ENCODE measurements at places on chromosomes 5 and 9.
A peak's percentile ranks its signal among the peaks of the same experiment; 100 is the strongest.

DNA sequence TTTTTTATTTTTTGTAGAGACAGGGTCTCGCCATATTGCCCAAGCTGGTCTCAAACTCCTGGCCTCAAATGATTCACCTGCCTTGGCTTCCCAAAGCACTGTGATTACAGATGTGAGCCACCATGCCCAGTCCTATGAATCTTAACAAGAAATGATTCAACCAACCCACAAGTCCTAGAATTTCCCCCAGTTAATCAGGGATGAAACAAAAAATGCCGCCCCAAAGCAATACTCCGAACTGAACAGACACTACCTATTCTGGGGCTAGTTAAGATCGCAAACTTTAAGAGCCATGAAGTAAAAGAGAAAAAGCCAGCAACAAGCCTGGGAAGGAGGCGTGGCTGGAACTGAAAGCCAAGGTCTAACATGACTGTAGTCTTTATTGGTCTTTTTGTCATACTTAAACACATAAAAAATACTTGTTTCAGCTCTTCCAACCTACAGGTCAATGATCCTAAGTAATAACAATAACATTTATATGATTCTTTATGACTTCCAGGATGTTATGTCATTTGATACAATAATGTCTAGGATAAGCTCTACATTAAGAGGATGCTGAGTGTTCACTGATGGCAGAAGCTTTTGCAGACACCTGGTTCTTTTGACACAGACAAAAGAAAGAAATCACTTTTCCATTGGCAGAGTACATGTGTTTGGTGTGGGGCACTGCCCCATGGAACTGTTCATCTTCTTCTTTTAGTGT, 361.1 kb upstream of the TLE4 start:
- DNase-seq = no peak

DNA sequence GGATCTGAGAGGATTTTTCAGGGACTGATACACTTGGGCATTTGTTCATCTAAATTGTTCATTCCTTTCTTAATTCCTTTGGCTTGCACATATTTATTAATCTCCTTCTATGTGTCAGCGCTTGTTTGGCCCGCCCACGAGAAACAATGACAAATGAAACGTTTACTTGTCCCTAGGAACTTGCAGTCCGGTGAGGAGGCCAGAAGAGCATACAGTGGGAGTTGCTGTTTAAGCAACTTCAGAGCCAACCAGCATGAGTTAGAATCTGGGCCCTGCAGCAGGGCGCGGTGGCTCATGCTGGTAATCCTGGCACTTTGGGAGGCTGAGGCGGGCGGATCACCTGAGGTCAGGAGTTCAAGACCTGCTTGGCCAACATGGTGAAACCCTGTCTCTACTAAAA, 18.8 kb downstream of the FBXL7 start:
- no peak for DNase-seq

DNA sequence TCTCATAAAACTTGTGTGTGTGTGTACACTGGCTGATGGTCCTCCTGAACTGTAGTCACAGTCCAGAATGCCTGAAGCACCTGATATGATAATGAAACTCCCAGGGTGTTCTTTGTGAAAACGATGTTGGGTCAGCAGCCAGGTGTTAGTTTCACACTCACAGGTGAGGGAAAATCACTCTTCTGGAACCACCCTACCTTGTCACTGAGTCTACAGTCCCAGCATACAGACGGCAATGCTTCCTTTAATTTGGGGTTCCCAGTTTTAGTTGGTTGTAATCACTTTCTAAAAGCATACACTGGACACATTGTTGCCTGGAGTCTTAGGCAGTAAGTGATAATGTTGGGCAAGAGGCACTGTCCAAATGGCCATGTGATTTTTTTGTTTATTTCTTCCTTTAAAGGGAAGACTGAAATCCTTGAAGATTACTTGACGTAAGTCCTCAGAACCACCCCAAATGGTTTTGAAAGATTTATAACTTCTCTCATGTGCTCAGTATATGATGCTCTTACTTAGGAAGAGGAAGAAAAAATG, 18.2 kb upstream of the MGAT1 start:
- no peak for DNase-seq

- DNase-seq = no peak
These were observed 31.4 kb upstream of the SELENOP start for GRCh38 chr5:42842921-42843641.

DNA sequence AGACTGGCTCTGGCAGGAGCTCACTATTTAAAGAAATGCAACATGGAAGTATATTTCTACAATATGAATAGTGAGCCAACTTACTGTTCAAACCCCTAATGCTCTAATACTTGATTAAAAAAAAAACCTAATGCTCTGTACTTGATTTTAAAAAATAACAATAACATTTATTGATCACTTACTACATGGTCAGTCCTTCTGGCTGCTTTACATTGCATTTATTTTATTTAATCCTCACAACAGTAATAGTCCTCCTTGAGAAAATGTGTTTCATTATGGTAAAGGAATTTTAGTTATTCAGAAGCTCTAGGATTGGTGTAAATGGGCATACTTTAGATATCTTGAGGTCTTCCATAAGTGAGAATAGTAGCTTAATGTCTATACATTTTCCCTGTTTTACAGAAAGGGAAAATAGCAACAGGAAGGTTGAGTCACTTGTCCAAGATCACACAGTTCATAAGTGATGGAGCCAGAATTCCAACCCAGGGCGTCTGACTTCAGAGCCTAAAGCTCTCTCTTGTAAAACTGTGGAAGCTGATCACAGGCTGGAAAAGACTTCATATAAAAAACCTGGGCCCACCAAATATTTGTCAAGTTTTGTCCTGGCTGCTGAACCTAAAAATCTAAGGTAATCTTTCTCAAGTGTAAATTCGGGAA, 1.0 kb downstream of the STARD4 start:
- peak; percentile 62 for DNase-seq

GRCh38 chr5:65191554-65192135, 290.1 kb downstream of the ADAMTS6 start:
- no peak for DNase-seq

All from RKO (cell line).